Activated CD4-positive, alpha-beta memory T cell treated with anti-CD3 and anti-CD28 coated beads, Interleukin-2, amount 10 ng/mL, durations not matched to agents 7 days and 5 days (primary cell): ENCODE measurements at places on chromosomes 2 and 18.

- no peak overlapping the region for H3K4me3 ChIP-seq
- DNase-seq = peak; percentile 15
- H3K27ac ChIP-seq = no peak overlapping the region
- H3K4me1 ChIP-seq = no peaks in the 10 kb centered on the region
- H3K36me3 ChIP-seq = no peaks in the 10 kb centered on the region
Observed at GRCh38 chr2:241063587-241063986, 38.5 kb downstream of the MTERF4 start.

DNA sequence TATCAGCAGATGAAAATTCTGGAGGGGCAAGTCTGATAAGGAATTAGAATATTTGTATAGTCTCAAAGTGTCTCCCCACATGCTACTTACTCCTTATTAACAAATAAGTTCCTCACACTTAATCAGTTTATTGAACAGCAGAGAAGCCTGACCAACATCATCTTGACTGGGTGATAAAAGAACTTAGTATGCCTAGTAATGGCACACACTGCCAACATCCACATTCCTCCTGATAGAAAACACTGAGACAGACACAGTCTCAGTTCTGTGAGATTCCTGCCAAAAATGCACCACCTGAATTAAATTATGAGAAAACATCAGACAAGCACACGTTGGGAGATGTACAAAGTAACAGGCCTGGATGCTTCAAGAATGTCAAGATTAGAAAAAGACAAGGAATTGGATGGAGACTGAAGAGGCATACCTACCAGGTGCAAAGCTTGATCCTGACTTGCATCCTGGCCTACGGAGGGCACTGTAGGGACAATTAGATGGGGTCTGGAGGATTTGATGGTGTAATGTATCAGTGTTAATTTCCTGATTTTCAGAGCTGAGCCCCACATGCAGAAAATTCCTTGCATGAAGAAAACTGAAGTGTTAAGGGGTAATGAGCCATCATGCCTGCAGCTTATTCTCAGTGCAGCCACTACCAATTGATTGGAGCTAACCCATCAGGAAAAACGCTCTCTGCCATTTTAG, 200.4 kb upstream of the SH3BP4 start:
- no peak overlapping the region for H3K27ac ChIP-seq
- H3K27me3 ChIP-seq = peaks cover 9% of the 10 kb centered on the region
- H3K4me3 ChIP-seq = no peak overlapping the region
- no peaks in the 10 kb centered on the region for H3K36me3 ChIP-seq
- H3K4me1 ChIP-seq = no peaks in the 10 kb centered on the region
- DNase-seq = no peak

DNA sequence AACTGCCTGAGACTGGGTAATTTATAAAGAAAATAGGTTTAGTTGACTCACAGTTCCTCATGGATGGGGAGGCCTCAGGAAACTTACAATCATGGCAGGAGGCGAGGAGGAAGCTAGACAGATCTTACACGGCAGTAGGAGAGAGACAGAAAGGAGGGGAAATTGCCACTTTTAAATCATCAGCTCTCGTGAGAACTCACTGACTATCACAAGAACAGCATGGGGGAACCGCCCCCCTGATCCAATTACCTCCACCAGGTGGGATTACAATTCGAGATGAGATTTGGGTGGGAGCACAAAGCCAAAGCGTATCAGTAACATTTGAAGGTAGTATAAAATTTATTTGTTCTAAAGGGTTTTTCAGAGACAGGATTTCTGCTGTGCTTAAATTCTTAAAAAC, 5.4 kb downstream of the GALM start:
- H3K4me1 ChIP-seq = peaks cover 73% of the 10 kb centered on the region
- peak overlapping the region; percentile 63 for H3K27ac ChIP-seq
- H3K27me3 ChIP-seq = no peaks in the 10 kb centered on the region

DNA sequence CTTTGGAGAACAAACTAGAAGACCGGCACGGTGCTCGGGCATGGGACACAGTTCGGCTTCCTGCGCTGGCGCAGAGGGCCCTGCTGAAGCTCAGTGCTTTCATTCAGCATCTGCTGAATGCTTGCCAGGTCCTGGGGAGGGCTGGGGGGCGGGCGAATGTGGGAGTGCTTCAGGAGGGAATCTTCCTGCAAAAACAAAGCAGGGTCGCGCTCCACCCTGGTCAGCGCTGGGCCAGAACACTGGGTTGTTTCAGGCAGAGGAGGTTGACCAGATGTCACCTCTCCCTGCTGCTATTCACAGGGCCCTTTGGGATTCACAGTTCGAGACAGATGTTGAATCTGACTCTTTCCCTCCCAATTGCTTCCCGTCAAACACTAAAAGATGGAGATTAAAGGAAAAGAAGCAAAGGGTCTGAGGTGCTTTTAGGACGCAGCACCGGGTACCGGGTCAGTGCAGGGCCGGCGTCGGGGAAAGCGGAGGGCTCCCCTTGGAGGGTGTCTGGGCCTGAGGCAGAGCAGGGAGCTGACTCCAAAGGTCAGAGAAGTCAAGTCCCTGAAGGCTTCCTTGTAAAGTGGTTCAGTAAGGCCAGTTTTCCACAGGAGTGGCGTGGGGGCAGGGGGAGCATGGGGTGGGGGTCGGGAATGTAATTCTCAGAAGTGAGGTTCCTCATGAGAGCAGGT, 82.1 kb upstream of the PXDN start:
- H3K4me1 ChIP-seq = no peaks in the 10 kb centered on the region
- H3K4me3 ChIP-seq = no peak overlapping the region
- no peaks in the 10 kb centered on the region for H3K36me3 ChIP-seq
- no peaks in the 10 kb centered on the region for H3K27me3 ChIP-seq

DNA sequence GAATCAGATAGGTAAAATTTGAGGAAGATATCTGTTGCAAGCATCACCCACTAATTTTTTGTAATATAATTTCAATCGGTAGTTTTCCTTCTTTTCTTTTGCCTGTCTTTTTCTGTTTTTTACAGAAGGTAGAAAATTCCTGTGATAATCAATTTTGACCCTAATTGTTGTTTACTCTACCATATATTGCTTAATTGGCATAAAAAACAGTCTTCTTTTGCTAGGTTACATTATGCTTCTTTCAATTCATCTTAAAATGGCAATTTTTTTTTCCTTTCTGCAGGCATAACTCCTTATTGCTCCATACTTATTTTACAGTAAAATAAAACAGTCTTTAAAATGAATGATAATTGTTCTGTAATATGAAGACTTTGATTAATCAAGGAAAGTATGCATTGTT, 286.2 kb upstream of the LRP1B start:
- no peak overlapping the region for H3K27ac ChIP-seq
- DNase-seq = no peak
- H3K4me1 ChIP-seq = no peaks in the 10 kb centered on the region
- no peaks in the 10 kb centered on the region for H3K27me3 ChIP-seq
- H3K36me3 ChIP-seq = no peaks in the 10 kb centered on the region
- no peak overlapping the region for H3K4me3 ChIP-seq

DNA sequence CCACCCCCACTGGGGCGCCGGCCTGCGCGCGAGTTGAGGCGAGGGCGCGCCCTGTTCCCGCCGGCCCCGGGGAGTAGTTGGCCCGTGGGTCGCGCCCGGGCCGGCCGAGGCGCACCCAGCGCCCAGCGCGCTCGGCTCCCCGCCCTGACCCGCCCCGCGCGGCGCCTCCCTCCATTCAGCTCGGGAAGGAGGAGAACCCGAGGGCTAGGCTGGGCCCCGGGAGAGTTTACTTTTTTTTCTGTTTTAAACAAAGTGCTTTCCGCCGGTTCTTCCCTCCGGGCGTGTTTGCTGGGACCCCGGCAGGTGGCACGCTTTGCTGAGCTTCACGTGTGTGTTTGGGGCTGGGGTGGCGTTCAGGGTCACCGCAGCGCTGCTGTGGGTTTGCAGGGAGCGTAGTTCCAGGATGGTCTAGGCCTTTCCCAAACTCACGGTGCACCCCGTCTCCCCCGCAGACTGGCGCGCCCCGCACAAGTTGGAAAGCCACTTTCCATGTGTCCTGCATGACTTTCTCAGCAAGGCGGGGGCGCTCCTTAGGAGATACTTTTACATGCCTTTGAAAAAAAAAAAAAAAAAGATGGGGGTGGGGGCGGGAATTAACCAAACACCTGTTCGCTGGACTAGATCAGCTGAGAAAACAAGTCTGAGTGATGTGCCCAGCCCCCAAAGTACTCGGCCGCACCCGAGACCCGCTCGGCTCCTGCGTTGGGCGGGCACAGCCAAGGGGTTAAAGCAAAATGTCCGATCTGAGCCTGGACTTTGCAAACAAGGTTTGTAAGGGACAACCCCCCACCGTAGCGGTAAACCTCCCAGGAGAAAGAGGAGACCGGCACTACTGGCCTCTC, 825 bp downstream of the ITGA6 start:
- H3K36me3 ChIP-seq = no peaks in the 10 kb centered on the region
- peak overlapping the region; percentile 73 for H3K4me3 ChIP-seq
- H3K4me1 ChIP-seq = peaks cover 24% of the 10 kb centered on the region

DNA sequence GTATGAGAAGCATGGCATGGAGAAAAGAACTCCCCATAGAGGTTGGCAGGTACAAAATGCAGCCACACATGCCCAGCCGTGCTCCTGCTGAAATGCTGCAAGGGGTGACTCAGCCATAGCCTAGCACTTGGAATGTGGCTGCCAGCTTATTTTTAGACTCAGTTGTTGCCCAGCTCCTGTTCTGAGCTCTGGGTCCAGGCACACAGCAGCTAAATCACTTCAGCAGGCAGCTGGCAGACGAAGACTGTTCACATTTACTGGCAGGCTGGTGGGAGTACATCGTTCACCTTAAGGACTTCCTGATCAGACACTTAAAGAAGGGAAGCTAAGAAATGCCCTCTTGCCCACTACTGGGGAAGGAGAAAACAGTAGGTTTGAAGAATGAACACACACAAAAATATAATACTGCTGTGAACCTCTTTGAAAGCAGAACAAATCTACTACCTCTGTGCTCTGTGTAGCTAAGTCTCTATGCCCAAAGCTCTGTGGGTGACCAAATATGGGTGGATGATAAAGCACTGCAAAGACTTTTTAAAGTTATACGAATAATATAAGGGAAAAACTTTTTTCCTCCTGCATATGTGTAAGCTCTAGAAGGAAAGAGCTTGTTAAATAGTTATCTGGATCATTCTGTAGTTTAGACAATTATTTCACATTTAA, 146.1 kb downstream of the LNPK start:
- H3K4me1 ChIP-seq = no peaks in the 10 kb centered on the region
- peaks cover 2% of the 10 kb centered on the region for H3K27me3 ChIP-seq
- H3K27ac ChIP-seq = no peak overlapping the region
- H3K4me3 ChIP-seq = no peak overlapping the region

- no peaks in the 10 kb centered on the region for H3K36me3 ChIP-seq
- peaks cover 7% of the 10 kb centered on the region for H3K27me3 ChIP-seq
- H3K4me1 ChIP-seq = peaks cover 38% of the 10 kb centered on the region
- DNase-seq = no peak
- H3K4me3 ChIP-seq = no peak overlapping the region
Observed at GRCh38 chr2:28469947-28470535, 25.8 kb upstream of the PLB1 start.

GRCh38 chr18:36901277-36901701, 72.4 kb downstream of the KIAA1328 start:
- no peak for DNase-seq
- no peaks in the 10 kb centered on the region for H3K27me3 ChIP-seq
- H3K4me3 ChIP-seq = no peak overlapping the region

GRCh38 chr18:3596637-3597384, 146.8 kb downstream of the TGIF1 start:
- peak overlapping the region; percentile 92 for H3K4me3 ChIP-seq
- peak; percentile 74 for DNase-seq
- H3K36me3 ChIP-seq = peaks cover 24% of the 10 kb centered on the region
- peak overlapping the region; percentile 98 for H3K27ac ChIP-seq

DNA sequence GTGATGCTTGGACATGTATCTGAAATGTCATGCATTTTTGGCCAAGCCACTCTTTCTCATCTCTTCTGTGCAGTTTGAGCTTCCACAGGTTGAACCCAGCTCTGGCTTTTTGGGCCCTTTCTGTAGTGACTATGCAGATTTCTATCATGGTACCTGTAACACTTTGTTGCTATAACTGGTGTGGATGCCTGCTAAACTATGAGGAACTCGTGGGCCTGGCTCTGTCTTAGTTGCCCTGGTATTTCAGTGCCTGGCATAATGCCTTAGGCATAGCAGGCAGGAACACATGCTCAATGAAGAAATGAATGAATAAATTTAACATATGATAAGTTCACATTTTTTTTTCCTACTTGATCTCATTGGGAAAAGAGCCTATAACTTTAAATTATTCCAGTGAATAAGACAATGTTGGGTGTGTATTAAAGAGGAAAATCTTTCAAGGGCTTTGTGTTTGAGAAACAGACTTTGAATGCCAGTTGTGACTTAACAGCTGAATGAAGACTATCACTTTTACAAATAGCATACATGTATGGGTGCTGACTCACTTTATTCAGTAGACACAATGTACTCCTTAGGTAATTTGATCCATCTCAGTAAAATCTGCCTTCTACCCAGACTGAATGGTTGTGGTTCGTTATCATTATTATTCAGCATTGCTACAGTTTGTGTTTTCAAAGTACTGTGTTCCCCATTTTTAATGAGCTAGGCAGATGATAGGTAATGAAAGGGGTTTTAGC, 86.4 kb upstream of the MAP4K3 start:
- no peak overlapping the region for H3K4me3 ChIP-seq
- no peaks in the 10 kb centered on the region for H3K27me3 ChIP-seq
- peaks cover 7% of the 10 kb centered on the region for H3K36me3 ChIP-seq
- no peak for DNase-seq
- no peaks in the 10 kb centered on the region for H3K4me1 ChIP-seq

- DNase-seq = no peak
- H3K27me3 ChIP-seq = no peaks in the 10 kb centered on the region
- H3K36me3 ChIP-seq = no peaks in the 10 kb centered on the region
- H3K4me3 ChIP-seq = no peak overlapping the region
- H3K27ac ChIP-seq = no peak overlapping the region
Observed at GRCh38 chr2:77016443-77017354, 505.5 kb downstream of the LRRTM4 start.

DNA sequence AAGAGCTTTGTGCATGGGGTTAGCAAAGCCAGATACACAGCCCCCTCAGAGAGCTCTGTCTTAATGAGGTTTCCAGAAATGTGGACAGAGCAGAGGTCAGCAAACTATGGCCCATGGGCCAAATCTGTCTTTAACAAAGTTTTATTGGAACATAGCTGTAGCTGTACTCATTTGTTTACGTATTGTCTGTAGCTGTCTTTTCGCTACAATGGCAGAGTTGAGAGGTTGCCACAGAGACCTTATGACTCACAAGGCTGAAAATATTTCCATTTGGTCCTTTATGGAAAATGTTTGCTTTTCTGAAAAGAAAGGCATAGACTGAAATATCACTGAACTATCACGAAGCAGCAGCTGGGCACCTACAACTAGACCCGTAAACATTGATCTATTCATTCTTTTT, 841.8 kb downstream of the SLC4A3 start:
- DNase-seq = no peak
- no peaks in the 10 kb centered on the region for H3K36me3 ChIP-seq
- H3K27ac ChIP-seq = no peak overlapping the region
- H3K27me3 ChIP-seq = no peaks in the 10 kb centered on the region
- H3K4me3 ChIP-seq = no peak overlapping the region
- no peaks in the 10 kb centered on the region for H3K4me1 ChIP-seq

DNA sequence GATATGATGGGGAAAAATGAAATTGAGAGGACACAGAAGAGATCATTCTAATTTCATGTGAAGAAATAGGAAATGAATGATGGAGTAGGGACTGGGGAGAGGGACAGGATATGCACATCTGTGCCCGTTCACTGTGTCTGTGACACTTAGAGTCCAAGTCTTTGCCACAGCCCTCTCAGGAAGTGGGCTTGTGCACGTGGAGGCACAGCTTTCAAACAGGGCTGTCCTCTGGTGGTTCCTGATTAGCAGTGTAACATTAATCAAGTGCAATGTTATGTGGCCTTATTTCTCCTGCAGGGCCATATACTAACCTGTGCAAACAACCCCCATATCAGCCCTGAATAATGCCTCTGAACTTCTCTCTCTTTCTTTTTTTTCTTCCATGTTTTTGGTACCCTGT, 312.2 kb upstream of the FAM98A start:
- DNase-seq = no peak
- H3K27ac ChIP-seq = no peak overlapping the region
- H3K4me1 ChIP-seq = no peaks in the 10 kb centered on the region
